Mucosa of gallbladder (tissue), 1 donor: ENCODE measurements at places on chromosomes 1 and 21. TPM values are rescaled to one million over a fixed set of nuclear protein-coding genes. Genes with fewer than 3 reads are reported as not detected.

Gene S100A16
- 86.7 TPM for total RNA-seq

- DNase-seq: no peak
Observed at GRCh38 chr21:21102896-21103295, 104.7 kb downstream of the NCAM2 start.

GRCh38 chr1:47444297-47444561, 6.4 kb downstream of the FOXD2 start:
- DNase-seq: no peak

GRCh38 chr1:154842635-154843034, 27.4 kb downstream of the KCNN3 start:
- DNase-seq: no peak

- DNase-seq: no peak
Observed at GRCh38 chr1:163115887-163116286, 46.7 kb downstream of the RGS4 start.
